ENCODE measurements at places on chromosomes 2 and 18.

DNA sequence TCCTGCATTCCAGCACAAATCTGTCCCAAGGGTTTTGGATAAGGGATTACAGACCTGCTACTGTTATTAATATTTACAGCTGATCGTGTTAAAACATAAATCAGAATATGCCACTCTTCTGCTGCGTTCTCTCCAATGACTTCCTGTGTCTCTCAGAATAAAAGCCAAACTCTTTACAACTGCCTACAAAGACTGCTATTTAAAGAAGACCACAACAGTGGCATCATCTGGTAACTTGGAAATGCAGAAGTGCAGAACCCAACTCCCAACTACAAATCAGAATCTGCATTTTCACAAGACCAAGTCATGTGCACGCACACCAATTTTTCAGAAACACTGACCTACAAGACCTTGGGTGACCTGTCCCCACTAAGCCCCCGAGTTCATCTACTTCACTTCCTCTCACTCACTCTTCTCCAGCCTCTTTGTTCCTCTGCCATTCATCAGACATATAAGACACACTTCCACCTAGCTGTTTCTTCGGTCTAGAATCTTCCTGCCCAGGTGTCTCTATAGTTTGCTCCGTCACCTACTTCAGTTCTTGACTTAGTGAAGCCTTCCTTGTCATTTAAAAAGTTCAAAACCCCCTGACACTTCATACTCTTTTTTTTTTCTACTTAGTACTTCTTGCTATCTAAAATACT is 36.0 kb downstream of the CHN1 start:
- DNase-seq: no peak

- peak; percentile 1 for DNase-seq
Measured at GRCh38 chr2:57497489-57498096, 549.0 kb upstream of the VRK2 start.

GRCh38 chr2:48912110-48912509 is 156.6 kb upstream of the LHCGR start:
- no peak for DNase-seq

- DNase-seq: no peak
Measured at GRCh38 chr18:8296886-8297616, 312.2 kb upstream of the RAB12 start.

DNA sequence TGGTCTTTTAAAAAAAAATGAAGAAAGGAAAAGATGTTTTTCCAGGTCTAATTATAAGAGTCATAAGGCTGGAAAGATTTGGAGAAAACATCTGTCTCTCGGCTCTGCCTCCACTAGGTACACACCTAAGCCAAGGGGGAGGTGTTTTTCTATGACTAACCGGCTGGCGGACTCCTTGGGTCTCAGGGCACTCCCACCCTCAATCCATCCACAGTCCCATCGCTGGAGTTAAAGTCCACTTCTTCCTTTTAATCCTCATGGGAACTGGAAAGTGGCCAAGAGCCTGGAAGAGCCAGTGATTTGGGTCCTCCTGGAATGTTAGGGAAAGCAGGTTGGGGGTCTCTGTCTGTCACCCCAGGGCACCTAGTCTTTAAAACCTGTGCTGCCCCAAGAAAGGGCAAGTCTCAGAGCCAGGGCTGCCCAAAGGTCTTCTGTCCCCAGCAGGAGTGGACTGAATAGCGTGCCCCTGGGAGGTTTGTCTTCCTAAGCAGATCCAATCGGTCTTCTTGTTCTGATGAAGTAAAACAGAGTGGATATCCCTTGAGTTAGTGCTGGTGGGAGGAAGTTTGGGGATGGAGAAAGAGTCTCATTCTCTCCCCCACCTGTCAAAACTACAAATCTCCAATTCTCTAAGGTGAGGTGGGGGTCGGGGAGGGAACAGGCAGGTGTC is 66.4 kb downstream of the MCFD2 start:
- no peak for DNase-seq

DNA sequence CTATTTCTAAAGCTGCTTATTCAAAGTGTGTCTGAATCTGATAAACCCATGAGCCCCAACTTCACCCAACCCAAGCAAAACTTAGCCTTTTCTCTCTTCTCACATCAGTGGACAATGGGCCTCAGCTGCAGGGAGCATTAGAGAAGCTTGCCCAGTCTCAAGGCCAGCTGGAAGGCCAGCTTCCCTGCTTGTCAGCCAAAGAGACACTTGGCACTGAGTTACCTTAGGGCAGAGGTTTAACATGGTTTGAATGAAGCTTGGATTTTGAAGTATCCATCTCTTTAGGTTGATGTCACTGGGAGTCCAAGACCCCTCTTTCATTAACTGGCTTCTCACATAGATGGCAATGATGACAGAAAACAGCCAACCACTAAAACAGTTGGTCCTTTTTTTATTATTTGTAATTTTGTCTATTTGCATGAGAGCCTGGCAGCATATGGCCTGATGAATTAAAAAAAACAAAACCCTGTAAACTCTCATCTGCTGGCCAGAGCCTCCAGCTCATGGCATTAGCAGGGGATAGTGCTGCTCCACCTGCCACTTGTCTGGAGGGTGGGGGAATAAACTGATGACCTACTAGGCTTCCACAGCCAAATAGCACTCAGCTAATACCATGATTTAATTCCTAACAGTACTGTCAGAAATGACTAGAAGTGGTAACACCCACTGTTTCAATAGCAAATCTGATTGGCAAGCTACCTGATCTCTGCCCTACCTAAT is 137.0 kb downstream of the UBE2E3 start:
- DNase-seq: no peak

DNA sequence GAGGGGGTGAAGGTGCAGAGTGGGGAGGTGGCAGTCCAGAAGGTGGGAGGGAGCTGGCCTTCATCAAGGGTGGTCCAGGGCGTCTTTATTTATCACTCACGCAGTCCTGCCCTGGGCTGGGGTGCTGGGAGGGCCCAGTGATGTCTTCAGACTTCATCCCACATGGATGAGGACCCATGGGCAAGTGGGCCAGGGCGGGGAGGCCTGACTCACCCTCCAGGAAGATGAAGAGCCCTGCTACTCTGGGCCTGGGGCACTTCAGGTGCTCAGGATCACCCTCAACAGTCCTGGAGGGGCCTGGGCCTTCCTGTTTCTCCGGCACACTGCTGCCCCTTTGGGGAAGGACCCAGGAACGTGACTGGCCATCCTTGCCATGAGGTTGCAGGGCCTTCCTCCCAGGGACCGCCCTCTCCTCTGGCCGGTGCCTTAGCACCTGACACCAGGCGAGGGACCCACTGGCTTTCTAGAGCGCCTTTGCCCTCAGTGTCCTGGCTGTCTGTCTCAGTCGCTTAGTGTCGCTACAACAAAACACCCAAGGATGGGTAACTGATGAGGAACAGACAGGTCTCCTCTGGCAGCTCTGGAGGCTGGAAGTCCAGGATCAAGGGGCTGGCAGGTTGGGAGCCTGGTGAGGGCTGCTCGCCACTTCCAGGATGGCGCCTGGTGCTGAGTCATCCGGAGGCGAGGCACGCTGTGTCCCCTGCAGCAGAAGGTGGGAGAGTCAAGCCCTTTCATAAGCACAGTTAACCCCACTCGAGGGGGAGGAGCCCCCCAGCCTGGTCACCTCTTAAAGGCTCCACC is 57.8 kb upstream of the HS6ST1 start:
- DNase-seq: no peak

- no peak for DNase-seq
Measured at GRCh38 chr2:207227062-207227748, 61.5 kb upstream of the KLF7 start.

DNA sequence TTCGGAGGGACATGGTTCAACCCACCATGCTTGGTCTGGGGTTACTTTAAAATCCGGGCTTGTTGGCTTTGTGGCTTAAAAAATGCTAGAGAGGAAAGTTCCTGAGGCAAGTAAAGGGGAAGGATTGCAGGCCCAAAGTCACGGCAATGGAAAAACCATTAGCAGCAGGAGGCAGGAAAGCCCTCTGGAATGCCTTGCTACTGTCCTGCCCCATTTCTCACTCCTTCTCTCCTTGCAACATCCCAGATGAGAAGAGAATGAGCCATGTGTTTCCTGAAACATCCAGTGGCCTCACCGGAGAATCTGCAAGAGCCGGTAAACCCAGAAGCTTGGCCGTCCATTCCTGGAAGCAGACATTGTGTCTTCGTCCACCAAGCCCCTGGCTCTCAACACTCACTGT is 97.4 kb upstream of the LCLAT1 start:
- no peak for DNase-seq

DNA sequence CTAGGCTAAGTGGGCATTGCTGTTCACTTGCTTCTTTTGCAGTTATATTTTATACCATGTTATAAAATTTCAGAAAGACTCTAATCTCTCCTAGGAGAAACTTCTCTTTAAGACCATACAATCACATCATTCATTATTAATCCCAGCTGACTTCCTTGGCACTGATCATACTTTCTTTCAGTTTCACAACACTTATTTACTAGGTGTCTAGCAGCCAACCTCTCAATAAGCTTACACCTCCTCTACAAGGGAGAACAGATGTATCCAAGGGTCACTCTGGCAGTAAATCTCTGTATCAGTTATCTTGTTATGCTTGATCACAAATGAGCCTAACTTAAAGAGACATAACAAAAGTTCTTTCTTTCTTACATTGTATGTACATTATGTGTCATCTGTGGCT is 69.8 kb upstream of the EPB41L5 start:
- DNase-seq: no peak

DNA sequence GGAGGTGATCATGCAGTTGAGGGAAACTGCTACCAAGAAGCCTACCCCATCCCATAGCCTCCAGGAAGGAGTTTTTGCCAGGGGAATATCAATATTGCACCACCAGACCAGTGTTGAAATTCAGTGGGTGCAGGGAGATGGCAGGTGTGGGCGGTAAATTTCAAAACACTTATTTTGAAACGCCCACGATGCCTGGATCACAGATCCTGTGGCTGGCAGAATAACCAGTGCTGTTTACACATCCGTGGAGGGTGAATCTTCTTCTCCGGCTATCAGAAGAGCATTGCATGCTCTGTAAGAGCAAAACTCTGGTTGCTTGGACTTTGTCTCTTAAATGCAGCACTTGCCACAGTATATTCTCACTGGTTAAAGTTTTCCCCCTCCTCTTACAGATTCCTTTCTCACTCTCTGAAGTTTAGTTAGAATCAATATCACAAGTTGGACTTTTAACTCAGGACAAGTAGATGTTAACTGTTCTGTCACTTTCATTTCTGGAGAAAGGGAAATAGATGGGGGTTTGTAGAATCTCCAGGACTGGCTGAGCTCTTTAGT is 70.5 kb upstream of the ZCCHC2 start:
- DNase-seq: no peak

- DNase-seq: no peak
Measured at GRCh38 chr18:6401687-6402086, 13.0 kb downstream of the L3MBTL4 start.

DNA sequence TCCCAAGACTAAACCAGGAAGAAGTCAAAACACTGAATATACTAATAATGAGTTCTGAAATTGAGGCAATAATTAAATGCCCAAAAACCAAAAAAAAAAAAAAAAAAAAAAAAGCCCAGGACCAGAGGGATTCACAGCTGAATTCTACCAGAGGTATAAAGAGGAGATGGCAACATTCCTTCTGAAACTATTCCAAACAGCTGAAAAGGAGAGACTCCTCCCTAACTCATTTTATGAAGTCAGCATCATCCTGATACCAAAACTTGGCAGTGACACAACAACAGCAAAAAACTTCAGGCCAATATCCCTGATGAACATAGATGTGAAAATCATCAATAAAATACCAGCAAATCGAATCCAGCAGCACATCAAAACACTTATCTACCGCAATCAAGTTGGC is 108.5 kb upstream of the COL3A1 start:
- no peak for DNase-seq

DNA sequence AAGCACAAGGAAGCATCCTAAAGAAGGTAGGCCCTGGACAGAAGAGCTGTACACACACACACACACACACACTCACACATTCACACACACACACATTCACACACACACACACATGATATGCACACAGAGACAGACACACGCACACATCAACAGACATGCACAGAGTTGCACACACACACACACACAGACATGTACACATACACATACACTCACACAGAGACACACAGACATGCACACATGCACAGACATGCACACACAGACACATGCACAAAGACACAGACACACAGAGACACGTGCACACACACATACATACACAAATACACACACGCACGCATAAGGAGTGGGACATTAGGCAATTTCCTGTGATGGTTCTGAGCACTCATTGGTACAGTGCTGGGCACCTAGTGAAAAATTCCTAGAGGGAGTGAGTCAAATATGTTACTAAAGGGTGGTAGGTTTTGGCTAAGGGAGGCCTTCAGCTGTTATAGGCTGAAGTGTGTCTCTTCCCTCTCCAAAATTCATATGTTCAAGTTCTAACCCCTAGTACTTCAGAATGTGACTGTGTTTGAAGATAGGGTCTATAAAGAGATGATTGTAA is 26.4 kb downstream of the THNSL2 start:
- no peak for DNase-seq

GRCh38 chr18:22113144-22113844 is 56.1 kb upstream of the GATA6 start:
- DNase-seq: no peak

DNA sequence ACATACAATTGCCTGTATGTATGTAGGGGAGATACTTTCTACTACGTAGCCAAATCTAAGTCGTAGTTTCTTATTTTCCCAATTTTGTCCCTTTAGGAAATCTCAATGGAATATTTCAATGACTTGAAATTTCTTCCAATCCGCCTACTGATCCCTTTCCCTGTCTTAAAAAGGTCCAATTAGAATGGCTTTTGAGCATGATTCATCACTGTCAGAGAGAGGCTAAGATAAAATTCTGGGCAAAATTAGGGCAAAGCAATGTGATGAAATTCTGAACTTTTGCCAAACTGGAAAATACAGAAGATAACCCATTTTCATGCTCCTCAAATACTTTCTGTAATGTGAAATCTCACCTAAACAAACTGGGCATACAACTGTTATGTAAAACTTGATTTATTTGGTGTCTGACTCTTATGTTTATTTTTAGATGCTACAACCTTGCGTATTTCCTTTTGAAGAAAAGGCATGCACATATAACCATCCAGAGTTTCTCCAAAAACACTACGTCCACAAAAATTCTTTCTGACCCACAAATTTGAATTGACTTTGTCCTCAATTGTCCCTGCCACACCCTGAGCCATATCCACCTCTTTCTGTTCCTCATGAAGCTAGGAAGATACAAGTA is 147.1 kb downstream of the IKZF2 start:
- DNase-seq: no peak

GRCh38 chr18:48831802-48832201 is 119.0 kb downstream of the SMAD7 start:
- no peak for DNase-seq

GRCh38 chr2:881204-881918 is 69.3 kb upstream of the SNTG2 start:
- DNase-seq: no peak

DNA sequence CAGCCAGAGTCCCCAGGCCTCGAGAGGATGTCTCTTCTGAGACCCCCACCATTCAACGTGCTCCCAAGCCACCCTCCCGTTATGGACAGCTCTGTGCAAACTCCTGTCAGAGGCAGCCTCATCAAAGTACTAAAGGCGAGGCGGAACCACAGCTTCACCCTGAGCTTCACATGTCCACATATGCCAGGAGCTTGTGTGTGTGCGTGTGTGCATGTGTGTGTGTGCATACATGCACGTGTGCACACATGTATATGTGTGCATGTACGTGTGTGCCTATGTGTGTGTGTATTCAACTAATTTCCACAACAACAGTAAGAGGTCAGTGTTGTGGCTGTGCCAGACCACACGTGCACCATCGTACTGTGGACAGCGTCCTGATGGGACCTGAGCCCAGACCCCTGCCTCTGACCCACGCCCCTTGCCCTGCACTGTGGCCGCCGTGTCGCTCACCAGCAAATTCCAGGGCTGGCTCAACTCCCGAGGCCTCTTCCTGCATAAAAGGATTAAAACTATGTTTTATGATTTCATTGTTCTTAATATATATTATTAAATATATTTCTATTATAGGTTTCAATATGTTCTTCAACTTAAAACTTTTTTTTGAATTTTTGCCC is 444.8 kb downstream of the EIPR1 start:
- DNase-seq: no peak
